ENCODE measurements at places on chromosomes 12 and 14.

DNA sequence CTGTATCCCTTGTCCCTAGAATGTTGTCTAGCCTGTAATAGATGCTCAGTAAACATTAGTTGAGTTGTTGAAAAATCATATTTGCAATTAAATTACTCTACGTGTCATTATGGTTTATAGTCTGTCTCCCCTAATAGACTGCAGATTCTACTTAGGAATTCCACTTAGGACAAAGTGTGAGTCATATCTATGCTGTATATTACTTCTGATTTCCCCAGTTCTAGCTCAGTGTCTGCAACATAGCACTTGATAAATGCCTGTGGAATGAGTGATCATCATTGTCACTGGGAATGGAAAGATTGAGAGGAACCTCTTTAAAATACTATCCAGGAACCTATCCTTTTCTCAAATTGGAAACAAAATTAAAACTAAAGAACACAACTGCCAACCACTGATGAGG lies 99.3 kb downstream of the TBX5 start:
- no peak for DNase-seq

DNA sequence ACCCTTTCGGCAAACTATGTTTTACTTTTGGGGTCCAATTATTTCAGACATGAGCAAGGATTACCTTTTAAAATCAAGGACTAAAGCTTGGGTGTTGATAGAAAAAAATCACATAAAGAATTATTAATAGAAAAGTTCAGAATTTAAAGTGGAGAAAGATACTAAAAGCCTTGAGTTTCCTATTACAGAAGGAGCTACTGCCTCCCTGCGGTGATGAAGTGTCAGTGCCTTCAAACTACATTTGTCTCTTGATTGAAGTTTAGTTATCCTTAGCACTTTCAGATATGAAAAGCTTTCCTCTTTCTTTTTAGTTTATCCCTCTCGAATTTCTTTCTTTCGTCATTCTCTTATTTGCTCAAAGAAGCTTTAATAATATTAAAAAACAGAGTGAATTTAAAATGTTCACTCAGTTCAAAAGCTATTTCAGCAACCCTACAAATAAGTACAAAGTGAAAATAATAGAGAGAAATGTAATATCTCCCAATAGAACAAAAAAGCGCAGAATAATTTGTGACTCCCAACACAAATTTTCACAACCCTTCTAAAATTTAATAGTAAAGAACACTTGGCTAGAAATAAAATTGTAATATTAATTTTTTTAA lies 87.6 kb downstream of the SEC23A start:
- peak; percentile 66 for DNase-seq

- DNase-seq, result no peak
These were observed 348.5 kb upstream of the RGS6 start for GRCh38 chr14:71583705-71584104.

DNA sequence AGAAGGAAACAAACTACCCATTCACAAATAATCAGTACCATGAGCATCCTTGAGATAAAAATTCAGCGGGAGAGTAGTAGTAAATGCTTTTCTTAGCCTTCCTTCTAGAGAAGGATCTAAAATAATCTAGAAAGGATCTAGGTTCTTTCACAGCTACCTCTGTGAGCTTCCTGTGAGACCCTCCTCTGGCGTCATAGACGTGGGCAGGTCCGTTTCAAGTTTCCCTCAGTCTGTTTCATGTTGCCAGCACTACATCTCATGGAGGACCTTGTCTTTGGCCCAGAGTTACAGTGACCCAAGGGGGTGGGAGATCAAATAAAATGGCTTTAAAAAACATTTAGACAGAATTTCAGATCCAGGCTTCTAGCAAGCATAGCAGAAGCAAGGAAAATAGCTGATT lies 13.6 kb downstream of the DAAM1 start:
- DNase-seq, result no peak

DNA sequence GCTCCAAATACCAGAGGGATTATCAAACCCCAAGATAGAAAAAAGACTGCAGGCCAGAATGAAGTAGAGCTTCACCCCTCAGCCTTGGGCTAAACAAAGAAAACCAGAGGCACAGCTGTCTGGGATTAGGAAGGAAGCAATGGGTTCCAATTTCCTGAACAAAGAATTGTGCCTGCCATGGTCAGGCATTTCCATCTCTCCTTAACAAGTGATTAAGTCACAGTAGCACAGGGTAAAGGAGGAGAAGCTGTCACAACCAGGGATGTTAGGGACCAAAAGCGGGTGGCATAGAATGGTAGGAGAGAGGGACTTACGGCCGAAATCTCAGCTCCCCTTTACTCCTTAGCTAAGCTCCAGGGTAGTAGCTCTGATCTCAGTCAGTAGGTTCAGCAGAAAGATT lies 33.9 kb downstream of the SPTLC2 start:
- no peak for DNase-seq

GRCh38 chr12:7693793-7694192 lies 1.8 kb downstream of the GDF3 start:
- no peak for DNase-seq

GRCh38 chr14:68884031-68885030 lies 91.5 kb upstream of the ZFP36L1 start:
- peak; percentile 95 for DNase-seq

DNA sequence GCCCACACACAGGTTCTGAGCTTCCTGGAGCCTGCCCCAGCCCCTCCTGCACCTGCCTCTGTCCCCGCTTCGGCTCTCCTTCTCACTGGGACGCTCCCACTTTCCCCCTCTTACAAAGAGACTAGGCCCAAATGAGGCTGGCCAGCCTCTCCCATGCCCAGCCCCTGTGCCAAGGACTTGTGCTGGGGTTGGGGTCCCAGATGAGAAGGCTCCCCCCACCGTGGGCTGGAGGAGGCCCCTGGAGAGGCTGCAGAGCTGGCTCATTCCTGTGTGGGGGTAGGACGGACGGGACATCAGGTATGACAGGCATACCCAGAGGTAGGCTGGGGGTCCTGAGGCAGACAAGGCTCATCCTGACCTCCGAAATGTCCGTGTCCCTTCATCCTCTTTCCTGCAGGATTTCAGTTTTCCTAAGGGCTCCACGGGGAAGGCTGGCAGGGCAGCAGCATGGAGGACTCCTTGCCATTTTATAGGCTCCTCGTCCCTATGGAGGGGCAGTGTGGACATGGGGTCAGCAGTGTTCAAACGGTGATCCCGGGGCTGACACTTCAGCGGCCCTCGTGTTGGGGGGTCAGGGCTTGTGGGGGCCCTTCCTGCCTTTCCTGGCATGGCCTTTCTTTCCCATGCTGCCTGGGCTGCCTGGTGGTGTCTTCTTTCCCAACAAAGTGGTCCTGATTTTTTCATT lies 49.1 kb upstream of the MEG3 start:
- no peak for DNase-seq

- DNase-seq, result peak; percentile 71
These were observed 678.2 kb downstream of the NRXN3 start for GRCh38 chr14:78848234-78848820.

DNA sequence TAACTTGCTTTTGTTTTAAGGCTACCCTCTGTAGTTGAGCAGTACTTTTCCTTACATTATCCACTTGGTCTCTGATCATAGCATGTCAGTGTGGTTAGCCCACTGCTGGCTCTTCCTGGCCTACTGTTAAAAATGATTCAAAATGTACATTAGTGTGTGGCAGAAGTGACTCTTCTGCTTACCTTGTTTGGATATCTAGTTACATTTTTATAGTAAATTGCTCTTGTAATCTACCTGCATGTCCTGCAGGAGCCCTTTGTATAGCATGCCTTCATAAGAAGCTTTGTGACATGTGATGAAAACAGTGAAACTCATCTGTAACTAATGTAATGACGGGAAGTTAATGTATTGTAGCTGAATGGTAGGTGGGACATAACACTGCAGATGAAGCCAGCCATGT lies 8.1 kb downstream of the SPATS2 start:
- DNase-seq, result no peak

GRCh38 chr12:45572114-45572513 lies 157.4 kb upstream of the ARID2 start:
- DNase-seq, result no peak

DNA sequence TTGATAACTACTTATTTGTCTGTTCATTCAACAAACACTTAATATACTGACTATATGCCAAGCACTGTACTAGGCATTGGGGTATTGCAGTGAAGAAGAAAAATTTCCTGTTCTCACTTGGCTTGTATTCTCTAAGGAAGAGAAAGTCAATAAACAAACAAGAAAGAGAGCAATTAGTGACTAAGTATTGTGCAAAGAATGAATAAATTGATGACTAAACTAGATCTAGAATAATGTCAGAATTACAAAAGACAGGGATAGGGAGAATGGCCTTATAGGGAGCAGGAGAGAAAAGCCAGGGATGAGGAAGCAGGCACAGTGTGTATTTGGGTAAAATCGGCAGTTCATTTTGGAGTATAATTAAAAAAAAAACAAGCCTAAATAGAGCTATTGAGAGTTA lies 4.2 kb upstream of the LIN7A start:
- peak; percentile 1 for DNase-seq

DNA sequence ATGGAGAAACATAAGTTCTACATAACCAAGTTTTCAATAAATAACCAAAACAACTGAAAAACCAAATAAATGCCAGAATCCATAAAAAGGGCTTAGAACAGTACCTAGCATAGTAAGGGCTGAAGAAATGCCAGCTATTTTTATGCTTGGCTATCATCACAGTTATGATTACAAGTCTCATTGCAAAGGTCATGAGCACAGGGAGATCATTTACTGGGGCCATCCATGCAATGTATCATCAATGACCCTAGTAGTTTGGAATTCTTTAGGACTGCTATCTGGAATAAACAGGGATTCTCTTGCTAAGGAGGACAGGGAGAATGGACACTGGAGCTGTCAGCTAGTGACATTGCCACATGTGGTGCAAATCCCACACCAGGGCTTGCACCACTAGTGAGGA lies 92.5 kb upstream of the NAP1L1 start:
- no peak for DNase-seq

DNA sequence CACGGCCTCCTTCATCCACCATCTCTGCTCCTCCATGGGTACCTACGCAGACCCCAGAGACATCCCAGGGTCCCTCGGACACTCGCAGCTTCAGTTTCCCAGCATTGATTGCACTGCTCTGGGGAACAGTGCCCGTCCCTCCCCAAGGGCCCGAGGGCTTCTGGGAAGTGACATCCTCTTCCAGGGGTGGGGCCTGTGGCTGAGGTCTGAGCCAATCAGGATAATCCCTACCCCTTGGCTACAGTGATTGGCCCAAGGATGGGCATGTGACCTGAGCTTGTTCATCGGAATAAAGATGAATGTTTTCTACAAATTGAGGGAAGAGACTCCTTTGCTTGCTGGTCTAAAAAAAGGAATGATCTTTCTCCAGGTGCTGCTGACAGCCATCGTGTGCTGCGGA lies 37.3 kb upstream of the MYL2 start:
- DNase-seq, result no peak

GRCh38 chr12:11662369-11662768 lies 12.9 kb downstream of the ETV6 start:
- no peak for DNase-seq

DNA sequence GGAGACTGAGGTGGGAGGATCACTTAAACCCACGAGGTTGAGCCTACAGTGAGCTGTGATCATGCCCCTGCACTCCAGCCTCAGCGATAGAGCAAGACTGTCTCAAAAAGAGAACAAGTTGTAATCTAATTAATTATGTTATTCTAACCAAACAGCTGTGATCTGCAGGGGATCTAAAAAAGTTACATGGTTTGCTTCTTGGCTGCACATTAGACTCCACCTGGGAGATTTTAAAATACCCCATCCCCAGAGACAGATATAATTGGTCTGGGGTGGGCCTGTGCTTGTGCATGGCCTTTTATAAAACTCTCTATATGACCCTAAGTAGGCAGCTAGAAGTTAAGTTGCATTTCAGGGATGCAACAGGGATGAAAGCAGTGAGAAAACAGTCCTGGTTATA lies 76.7 kb downstream of the SCAF11 start:
- no peak for DNase-seq

DNA sequence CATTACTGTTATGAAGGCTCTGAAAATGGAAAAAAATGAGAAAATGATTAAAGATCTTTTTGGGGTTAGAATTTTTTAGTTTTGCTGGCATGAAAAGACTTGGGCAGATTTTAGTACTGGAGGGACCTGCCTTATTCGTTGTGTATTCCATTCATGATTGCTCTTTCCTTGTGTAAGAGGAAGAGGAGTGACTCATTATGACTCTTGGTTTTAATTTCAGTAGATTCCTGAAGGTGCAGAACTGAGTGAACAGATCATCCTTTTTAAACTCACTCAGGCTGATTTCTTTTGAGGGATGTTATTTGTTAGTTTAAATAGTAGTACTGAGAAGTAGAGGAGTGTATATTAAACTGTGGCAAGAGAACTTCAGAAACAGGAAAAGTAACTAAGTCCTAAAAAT lies 41.6 kb downstream of the AKAP6 start:
- DNase-seq, result peak; percentile 64

GRCh38 chr12:15527201-15528080 lies 205.1 kb downstream of the PTPRO start:
- DNase-seq, result peak; percentile 74

DNA sequence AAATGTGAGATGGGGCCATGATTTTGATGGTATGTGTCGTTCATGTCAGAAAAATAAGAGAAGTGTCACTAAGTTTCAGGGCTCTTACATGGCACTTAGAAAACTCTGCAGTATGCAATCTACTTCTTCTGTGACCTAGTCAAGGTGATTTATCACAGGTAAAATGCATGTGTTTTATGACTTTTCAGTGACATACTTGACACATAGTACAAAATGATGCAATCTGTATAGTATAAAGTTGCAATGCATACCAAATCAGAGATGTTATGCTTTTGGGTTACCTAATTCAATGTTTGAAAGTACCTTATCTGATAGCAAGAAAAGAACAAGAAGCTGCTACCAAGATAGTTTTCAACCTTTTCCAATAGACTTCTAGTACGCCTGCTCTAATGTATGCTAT lies 21.9 kb upstream of the ARHGAP5 start:
- no peak for DNase-seq

DNA sequence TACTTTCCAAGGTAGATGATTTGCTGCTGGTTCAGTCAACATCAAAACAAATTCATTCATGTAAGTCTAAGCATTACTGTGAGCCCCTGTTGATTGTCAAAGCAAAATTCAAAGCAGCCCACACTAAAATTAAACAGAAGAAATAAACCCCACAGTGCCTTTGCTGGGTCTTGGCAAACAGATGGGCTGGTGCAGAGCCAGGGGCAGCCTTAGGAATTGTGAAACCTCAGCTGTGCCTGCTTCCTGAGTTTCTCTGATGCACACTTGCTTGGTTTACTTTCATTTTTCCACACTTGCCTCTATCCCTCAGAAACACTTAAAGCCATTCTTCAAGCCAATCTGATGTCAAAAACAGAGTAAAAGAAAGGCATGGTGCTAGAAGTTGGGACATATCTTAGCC lies 6.6 kb upstream of the PLEKHG7 start:
- DNase-seq, result peak; percentile 57

GRCh38 chr12:9064815-9065606 lies 50.7 kb downstream of the A2M start:
- DNase-seq, result peak; percentile 70
